ENCODE measurements at places on chromosomes 3 and 15. TPM values are rescaled to one million over a fixed set of nuclear protein-coding genes. Genes with fewer than 3 reads are reported as not detected.

The TLR9 gene
- 0.32 TPM for total RNA-seq

DNA sequence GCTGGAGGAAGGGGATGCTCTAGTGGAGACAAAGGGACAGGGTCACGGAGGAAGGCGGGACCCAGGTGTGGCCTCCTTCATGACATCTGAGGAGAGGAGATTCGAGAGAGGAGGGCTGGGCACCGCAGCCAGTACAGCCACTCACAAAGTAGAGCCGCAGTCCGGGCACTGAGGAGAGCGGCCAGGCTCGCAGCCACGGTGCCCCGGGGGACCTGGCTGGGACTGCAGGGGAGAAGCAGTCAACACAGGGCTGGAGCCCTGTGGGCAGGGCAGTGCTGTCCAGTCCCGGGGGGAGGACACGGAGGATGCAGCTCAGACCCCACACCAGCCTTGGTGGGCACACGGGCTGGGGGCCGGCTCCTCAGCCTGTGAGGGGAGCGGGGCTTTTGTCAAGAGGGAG lies 40.3 kb downstream of the HMCES start:
- DNase-seq = no peak

DNA sequence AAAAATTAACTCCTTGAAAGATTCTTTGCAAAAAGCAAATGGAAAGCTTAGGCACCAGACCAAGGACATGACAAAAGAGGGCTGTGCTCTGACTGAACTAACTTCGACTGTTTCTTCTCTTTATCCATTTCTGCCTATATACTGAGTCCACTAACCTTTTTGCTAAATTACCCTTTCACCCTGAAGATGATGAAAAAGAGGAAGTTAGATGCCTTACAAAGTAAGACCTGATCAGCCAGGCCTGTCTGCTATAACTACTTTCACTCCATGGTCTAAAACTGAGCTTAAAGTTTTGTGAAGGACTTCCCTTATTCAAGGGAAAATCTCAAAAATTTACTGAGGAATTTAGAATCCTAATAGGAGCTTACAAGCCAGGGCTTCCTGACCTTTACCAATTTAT lies 6.2 kb upstream of the IGSF10 start:
- no peak for DNase-seq

The TRH gene
- total RNA-seq = not detected

The IL17RD gene
- 0.07 TPM for total RNA-seq

GRCh38 chr3:22377421-22377820 lies 626.4 kb upstream of the ZNF385D start:
- no peak for DNase-seq

DNA sequence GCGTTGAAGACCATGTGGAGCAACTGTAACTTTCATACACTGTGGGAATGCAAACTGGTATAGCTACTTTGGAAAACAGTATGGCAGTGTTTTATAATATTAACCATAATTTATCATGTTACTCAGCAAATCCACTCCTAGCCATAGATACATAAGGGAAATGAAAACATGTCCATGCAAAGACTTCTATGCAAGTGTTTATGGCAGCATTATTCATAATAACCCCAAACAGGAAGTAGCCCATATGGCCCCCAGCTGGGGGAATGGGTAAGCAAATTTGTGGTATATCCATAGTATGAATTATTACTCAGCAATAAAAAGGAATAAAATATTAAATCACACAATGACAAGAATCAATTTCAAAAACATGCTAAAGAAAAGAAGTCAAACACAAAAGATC lies 23.0 kb upstream of the GATA2 start:
- no peak for DNase-seq

GRCh38 chr3:129606636-129607390 lies at the start of gene PLXND1:
TSS of gene PLXND1 (minus strand) at chr3:129606676. CDS start at chr3:129606639, 37 bp downstream.
- DNase-seq = peak; percentile 13

DNA sequence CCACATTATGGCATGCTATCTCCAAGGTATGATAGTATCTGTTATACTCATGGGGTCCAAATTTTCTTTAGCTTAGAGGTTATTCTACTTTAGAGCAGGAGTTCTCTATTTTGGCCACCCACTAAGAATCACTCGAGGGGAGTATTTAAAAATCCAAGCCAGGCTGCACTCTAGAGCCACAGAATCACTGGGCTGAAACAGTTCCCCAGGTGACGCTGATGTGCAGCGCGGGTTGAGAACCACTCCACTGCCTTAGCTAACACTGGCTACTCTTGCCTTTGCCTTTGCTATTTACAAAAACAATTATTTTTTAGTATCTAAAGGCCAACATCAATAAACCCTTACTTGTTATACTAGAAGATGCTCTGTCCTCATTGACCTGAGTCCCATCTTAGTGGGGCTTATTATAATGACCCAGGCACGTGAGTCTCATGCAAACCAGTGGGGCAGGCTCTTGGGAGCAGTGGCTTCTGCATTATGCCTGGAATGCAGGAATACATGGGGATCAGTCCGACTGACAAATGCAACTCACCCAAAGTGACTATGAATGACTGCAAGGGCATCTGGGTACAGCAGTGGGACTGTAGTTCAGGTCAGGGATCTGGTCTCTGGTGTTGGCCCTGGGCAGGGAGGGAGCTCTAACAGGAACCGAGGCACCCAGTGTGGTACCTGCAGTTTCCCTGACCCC lies 21.7 kb upstream of the CGNL1 start:
- no peak for DNase-seq
